ENCODE measurements at places on chromosomes 11 and 22.

DNA sequence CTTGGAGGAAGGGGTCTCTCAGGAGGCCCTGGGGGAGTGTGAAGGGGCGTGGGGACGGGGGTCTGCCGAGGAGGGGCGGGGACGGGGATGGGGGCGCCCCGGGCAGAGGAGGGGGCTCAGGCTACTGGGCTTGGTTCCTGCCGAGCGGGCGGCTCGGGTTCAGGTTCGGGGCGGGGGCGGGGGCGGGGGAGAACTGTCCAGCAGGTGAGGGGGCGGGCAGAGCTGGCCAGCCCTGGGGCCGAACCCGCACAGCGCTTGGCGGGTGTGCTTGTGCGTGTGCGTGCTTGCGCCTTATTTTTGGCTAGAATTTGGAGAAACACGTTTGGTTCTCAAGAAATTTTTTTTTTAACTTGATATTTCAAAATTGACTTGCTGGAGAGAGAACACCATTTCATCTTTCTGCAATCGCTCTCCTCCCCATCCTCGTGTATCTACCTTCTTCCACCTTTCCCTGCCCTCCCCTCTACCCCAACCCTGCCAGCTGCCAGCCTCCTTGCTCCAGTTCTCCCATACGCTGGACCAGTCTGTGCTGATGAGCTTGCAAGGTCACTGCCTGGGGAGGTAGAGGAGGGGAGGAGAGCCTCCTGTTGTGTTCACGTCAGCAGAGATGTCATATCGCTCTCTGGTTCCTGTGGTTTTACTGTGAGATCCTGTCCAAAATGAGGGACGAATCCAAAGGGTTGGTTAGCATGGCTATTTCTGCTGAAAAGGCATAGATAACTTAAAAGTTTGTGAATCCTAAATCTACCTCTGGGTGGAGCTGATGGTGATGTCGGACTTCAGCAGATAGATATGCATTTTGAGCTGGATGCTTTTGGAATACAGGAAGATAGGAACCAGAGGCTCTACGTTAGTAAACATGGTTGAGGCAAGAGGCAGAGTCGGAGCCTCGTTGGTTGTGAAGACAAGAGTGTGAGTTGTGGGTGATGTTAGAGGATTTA lies 668 bp downstream of the MADD start:
- no peak for DNase-seq

DNA sequence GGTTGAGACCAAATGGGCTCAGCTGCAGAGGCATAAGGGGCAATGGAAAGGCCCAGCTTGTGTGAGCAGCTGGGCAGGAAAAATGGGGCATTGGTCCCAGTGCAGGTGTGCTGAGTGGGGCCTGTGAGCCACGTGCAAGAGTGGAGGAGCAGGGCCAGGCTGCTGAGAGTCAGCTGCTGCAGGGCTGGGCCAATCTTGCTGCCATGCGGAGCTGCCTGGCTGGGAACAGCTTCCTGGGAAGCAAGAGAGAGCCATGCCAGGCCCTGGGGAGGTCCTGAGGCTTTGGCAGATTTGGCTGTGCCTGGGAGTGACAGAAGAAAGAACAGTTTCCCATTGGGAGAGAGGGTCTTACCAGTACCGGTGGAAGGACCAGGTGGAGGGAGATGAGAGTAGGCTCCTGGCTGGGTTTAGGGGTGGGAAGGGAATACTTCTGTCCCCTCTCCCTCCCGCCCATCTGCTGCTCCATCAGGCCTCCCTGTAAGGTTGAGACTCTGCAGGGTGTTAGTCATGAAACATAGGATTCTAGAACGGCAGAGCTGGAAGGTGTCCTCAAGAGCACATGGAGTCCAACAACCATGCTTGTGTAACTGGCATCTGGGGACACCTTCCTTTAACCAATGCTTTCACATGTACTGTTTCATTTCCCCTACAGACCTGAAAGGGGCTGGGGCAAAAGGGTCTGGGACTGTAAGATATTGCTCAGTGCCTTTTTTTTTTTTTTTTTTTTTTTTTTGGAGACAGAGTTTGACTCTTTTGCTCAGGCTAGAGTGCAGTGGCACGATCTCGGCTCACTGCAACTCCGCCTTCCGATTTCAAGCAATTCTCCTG lies 10.4 kb downstream of the SEPTIN3 start:
- DNase-seq: no peak

DNA sequence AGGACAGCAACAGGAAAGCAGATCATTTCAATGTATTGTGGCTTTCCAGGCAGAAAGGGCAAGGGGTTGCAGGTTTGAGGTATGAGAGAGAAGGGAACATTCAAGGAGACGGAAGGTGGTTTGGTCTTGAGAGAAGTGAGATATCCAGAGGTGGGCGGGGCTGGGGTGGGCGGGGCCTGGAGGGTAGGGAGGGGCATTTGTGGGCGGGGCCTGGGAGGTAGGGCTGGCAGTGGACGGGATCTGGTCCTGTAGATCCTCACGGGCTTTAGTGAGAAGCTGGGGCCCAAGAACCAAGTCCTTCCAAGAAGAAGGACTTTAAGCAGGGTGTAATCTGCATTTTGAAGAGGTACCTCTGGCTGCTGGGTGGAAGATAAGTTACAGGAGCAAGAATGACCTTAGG lies 199.2 kb downstream of the MN1 start:
- DNase-seq: no peak

DNA sequence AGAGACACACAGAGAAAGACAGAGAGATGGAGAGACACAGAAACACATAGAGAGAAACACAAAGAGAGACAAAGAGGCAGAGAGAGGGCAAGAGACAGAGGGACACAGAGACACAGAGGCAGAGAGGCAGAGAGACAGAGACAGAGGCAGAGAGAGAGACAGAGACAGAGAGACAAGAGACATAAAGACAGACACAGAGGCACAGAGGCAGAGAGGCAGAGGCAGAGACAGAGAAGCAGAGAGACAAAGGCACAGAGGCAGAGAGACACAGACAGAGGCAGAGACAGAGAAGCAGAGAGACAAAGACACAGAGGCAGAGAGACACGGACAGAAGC lies 6.3 kb downstream of the TNNI2 start:
- DNase-seq: no peak

DNA sequence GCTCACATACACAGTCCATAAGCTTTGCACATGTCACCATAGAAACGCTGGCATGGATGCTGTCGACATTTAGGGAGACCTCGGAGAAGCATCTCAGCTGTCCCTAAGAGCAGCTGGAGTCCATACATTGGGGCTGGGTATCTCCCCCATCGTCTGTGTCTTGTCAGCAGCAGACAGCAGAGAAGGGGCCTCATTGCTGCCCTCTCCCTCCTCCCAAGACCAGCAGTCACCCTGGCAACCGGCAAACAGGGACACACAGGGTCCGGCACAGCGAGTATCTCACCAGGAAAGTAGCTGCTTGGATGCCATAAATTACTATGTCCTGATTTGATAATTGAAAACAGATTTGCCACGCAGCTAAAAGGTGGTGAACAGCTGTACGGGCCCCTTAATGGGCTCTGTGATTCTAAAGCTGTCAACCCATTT lies 84.4 kb downstream of the CD44 start:
- DNase-seq: no peak

- DNase-seq: no peak
Measured at GRCh38 chr11:65404638-65405339, 17.8 kb upstream of the NEAT1 start.

- DNase-seq: no peak
Measured at GRCh38 chr22:26041931-26042330, 127.3 kb upstream of the SEZ6L start.

DNA sequence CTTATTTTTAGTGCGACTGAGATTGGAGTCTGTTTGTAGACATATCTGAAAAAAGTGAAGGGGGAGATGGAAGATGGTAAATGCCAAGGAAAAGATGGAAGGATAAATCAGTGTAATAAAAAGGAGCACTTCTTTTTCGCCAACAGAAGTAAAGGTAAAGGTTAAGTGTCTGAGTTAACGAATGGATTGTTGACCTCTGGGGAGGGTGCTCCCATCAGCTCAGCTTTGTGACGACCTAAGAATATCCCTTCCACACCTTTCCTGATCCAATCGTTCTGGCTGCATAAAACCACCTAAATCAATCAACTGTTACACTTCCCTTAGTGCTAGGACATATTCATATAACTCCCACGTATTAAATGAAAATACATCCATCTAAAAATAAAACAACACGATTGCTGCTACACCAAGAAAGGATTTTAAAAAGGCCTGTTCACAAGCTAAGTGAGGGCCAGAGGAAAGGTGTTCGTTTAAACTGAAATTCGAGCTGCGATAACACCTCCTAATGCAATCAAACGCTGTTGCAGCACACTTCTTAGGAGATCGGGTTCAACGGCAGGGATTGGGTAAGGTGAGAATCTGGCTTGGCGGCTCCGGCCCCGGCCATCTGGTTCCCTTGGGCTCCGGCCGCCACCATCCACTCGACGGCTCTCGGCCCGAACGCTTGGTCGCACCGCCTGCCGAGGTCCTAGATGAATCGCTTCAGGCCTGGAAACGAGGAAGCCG lies 658 bp downstream of the C11orf71 start:
- DNase-seq: no peak

- no peak for DNase-seq
Measured at GRCh38 chr11:13891911-13892310, 70.6 kb upstream of the SPON1 start.

DNA sequence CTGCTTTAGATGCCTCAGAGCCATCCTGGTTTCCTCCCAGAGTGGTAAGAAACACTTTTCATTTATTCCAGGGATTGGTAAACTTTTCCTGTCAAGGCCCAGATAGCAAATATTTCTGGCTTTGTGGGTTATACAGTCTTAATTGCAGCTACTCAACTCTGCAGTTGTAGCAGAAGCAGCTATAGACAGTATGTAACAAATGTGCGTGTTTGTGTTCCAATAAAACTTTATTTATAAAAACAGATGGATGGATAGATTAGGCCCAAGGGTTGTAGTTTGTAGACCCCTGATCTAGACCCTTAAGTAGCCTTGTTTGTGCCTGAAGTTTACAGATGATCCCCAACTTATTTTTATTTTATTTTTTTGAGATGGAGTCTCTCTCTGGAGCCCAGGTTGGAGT lies 17.9 kb downstream of the NNMT start:
- no peak for DNase-seq

- DNase-seq: no peak
Measured at GRCh38 chr11:28887681-28888080, 779.5 kb downstream of the METTL15 start.

GRCh38 chr11:2798951-2799761 lies 86.4 kb downstream of the CDKN1C start:
- no peak for DNase-seq

DNA sequence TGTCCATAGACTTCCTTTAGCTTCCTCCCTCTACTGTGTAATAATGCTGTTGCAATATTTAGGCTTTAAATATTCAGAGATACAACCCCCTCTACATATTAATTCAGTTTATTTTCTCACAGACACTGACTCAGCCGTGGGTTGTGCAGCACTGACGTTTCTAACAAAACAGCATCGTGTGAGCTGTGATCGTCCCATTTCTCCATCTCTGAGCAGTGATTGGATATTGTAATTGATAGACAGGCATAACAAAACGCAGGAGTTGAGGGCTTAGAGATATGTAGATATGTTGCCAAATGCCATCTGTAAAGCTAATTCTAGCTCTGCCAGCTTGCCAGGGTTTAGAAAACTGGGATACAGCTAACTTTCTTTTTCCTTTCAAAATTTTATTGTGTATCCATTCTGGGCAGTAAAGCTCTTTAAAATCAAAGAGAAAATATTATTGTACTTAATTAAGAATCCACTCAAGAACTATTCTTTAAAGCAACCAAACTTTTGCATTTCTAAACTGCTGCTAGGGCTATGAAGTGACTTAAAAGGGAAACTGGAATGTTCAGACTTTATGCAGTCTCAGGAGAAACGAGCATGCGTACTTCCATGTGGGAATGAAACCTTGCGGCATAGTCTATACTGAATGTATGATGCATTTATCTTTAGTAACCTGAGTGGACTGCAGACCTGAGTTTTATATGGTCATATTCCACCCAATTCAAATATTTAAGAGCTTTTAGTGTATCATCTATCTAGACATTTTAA lies 22.7 kb downstream of the BTBD10 start:
- DNase-seq: no peak
